B cell (primary cell): ENCODE measurements at places on chromosomes 11 and 22. TPM values are rescaled to one million over a fixed set of nuclear protein-coding genes. Genes with fewer than 3 reads are reported as not detected.
A peak's percentile ranks its signal among the peaks of the same experiment; 100 is the strongest.

DNA sequence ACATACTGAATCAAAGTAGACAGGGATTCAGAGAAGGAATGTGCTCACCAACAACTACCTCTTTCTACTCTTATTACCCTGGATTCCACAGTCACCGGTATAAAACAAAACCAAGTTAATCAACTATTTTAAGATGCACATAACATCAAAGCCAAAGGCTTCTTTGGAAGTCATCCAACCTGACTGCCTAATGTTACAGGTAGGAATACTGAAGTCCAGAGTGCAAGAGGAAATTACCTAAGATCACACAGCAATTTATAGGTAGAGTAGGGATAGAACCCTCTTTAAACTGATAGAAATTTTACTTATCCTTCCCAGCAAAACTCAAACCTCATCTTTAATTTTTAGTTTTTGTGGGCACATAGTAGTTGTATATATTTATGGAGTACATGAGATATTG is 76.3 kb downstream of the PAK1 start:
- H3K27ac ChIP-seq = no peak overlapping the region
- no peaks in the 10 kb centered on the region for H3K27me3 ChIP-seq
- DNase-seq = no peak
- no peaks in the 10 kb centered on the region for H3K36me3 ChIP-seq

GRCh38 chr22:41908411-41909309 is 6.2 kb downstream of the SHISA8 start:
- H3K4me3 ChIP-seq = no peak overlapping the region
- peak; percentile 53 for DNase-seq
- peak overlapping the region; percentile 22 for H3K27ac ChIP-seq
- H3K36me3 ChIP-seq = peaks cover 28% of the 10 kb centered on the region

GRCh38 chr22:42078469-42079318 is 806 bp upstream of the SMDT1 start:
- no peak for DNase-seq
- H3K4me1 ChIP-seq = peaks cover 26% of the 10 kb centered on the region
- H3K27ac ChIP-seq = peak overlapping the region; percentile 99
- H3K4me3 ChIP-seq = peak overlapping the region; percentile 70
- peaks cover 20% of the 10 kb centered on the region for H3K36me3 ChIP-seq
- H3K27me3 ChIP-seq = no peaks in the 10 kb centered on the region

TSGA10IP gene
- total RNA-seq = not detected in 2 replicates
